ENCODE measurements at places on chromosomes 3 and 15.

GRCh38 chr15:98567951-98568350 is 80.4 kb upstream of the IGF1R start:
- no peak for DNase-seq

DNA sequence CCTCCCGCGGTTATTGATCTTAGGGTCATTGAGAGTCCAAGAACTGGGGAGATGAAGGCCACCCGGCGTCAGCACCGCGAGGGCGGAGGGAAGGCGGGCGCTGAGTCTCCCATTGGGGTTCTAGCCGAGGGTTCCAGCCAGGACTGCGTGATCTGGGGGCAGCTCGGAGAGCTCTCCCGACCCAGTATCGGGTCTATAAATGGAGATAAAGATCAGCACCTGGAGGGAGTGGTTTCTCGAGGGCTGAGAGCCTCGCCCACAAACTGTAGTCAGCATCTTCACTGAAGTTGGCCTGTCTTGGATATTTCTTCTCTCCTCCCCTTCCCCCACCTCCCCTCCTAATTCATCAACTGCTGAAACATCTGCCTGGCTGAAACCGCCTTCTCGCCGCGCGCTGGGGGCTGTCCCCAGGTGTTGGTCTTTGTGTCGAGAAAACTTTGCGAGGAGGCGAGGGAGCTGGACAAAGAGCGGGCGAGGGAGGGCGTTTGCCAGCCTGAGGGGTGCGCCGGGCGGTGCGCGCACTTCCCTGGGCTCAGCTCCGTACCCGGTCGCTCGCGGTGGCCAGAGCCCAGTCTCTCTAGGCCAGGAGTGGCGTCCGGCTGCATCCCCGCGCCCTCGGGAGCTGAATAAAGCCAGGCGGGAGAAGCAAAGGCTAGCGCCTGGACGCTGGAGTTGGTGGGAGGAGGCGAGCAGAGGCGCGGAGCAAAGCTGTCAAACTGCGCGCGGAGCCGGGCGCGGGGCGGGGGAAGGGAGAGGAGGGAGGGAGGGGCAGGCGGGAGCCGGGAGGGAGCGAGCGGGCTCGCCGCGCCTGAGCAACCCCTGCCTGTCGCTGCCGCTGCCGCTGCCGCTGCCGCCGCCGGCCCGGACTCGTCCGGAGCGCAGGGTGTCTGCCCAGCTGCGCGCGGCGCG is at the start of gene ST8SIA2:
ST8SIA2 (plus strand) TSS at position 811 of the 909 bp plus-strand sequence. CDS start 184 bp downstream, outside the sequence.
- no peak for DNase-seq

DNA sequence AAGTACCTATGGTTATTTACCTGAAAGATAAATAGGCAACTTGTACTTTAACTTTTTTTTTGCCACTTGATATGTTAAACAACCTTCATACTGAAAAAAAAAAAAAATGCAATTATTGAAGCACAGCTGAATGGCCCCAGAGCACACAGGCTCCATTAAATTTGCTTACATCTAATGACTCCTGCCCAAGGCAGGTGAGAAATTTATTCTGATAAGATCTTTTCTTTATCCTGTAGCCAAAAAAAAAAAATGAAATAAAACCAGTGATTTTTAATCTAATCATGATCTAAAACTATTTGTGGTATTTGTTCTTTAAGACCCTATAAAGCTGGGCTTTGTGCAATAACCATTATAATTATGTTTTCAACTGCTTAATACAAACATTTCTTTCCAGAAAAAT is 115.7 kb downstream of the DPH6 start:
- DNase-seq, result no peak

- no peak for DNase-seq
Measured at GRCh38 chr3:55668359-55668758, 181.3 kb upstream of the WNT5A start.

DNA sequence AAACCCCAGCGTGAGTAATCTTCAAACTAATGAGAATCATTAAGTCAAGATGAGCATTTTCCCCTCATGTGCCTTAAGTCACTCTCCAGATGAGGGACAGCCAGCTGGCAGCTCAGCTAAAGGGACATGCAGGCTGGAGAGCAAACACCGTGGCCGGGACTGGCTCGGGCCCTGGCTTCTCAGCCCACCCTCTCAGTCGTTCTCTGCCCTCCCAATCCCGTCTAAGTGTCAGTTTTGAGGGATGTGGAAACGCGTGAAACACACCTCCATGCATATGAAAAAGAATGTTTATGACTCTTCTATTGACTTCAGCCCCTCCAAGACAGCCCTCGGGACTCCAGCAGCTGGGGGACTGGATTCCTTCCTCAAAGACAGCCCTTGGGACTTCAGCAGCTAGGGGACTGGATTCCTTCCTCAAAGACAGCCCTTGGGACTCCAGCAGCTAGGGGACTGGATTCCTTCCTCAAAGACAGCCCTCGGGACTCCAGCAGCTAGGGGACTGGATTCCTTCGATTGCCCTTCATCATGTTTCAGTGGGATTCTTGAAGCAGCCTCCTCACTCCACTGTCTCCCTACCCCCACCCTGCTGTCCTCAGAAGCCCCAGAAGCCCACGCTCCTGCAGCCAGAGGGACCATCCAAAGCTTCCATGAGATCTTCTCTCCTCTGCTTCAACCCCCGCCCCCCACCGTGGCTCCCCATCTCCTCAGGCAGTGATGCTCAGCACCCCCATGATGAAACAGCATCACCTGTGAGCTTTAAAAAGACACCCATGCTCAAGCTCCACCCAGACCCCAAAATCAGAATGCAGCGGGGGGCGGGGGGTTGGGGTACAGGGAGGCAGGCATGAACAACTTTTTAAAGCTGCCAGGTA is 228.9 kb downstream of the XXYLT1 start:
- DNase-seq, result no peak

DNA sequence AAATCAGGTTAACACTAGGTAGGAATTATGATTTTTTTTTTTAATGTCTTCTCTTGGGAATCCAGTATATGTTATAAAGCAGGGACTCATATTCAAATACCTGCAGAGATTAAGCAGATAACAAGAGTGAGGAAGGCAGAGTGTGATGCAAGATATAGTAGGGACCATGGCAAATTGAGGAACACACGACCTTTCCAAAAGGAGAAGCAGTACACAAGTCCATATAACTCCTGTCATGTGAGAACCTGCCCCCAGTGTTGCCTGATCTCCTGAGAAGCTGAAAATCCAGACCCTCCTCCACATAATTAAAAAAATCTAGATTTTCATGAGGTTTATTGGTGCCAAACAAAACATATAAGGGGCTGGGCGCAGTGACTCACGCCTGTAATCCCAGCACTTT is 3.6 kb downstream of the RFC4 start:
- no peak for DNase-seq

- no peak for DNase-seq
Measured at GRCh38 chr3:64836097-64836496, 148.3 kb upstream of the ADAMTS9 start.

- DNase-seq, result no peak
Measured at GRCh38 chr15:59394166-59394661, 21.5 kb upstream of the MYO1E start.

- no peak for DNase-seq
Measured at GRCh38 chr3:28792604-28793003, 444.0 kb upstream of the AZI2 start.

DNA sequence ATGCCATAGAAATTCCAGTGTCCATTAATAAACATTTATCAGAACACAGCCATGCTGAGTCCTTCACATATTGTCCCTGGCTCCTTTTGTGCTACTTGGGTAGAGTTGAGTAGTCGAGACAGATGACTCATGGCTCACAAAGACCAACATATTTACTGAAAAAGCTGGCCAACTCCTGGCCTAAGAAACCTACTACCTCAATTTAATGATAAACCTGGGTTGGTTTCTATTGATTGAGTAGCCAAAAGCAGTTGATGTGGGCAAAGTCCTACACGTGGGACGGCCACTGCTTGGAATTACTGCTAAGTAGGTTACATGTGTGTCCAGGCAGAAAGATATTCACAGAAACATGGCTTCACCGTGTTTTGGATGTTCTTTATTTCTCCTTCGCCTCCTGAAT is 402.2 kb downstream of the NR2F2 start:
- peak; percentile 25 for DNase-seq

Measured in HT-29 (cell line).